ENCODE measurements at places on chromosomes 4 and X. TPM values are rescaled to one million over a fixed set of nuclear protein-coding genes. Genes with fewer than 3 reads are reported as not detected.
A peak's percentile ranks its signal among the peaks of the same experiment; 100 is the strongest.

The SLC10A4 gene
- not detected for total RNA-seq

The RIPPLY1 gene
- not detected for total RNA-seq

The FSTL5 gene
- not detected for total RNA-seq

The PRSS12 gene
- total RNA-seq = 8.2 TPM

The C4orf36 gene
- 0.06 TPM for total RNA-seq

The GUF1 gene
- total RNA-seq = 17.2 TPM

The SPANXB1 gene
- total RNA-seq = not detected

The TMPRSS11D gene
- not detected for total RNA-seq

The TXK gene
- 0.92 TPM for total RNA-seq

The LCORL gene
- 29.8 TPM for total RNA-seq

The LNX1 gene
- 15.0 TPM for total RNA-seq

The CACNA1F gene
- total RNA-seq = not detected

The EGFL6 gene
- total RNA-seq = not detected

The KDR gene
- 19.3 TPM for total RNA-seq

The ZMAT1 gene
- 0.06 TPM for total RNA-seq

The PCYT1B gene
- total RNA-seq = not detected

The MAGEB16 gene
- total RNA-seq = not detected

The STAG2 gene
- total RNA-seq = 45.8 TPM

DNA sequence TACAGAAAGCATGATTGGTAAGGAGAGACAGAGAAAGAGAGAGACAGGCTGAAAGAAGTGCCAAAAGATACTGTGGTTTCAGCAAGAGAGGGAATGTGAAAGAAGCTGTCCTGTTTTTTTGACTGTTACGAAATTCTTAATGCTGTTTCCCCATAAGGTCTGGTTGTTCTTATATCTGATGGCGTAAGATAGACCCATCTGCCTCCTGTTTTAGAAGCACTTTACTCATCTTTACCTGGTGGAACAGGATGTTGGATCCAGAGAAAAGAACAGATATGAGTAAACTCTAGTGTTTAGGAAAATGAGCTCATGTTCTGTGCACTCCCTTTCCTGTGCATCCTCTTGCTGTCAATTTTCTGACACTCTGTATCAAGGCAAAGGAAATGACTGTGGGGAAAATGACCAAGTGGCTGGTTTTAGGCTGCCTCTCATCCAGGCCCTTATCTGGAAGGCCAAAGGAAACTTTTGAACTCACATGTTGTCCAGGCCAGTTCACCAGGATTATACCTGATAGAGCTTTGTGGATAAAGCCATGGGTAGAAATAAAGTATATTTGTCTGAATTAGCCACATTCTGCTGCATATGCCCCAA, 311.7 kb upstream of the HTR2C start:
- DNase-seq = no peak

GRCh38 chrX:38948046-38948445, 146.8 kb downstream of the MID1IP1 start:
- DNase-seq = no peak

GRCh38 chr4:23943478-23943877, 53.6 kb upstream of the PPARGC1A start:
- no peak for DNase-seq

DNA sequence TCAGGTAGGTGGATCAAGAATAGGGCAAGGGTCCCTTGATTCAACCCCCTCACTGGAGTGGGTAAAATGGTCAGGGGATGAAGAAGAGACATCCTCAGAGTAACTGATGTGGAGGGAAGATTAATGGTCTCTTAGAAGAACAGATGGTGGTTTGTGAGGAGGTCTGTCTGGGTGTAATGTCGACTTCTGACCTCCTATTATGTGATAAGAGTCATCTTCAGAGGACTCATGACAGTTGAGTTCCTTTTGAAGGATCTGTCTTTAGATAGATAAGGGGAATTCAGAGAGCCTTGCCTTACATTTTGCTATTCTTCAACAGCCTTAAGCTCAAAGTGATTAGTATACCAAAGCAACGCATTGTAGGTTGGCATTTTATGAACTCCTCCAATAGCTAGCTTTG, 27.1 kb upstream of the MAGEA8 start:
- no peak for DNase-seq

GRCh38 chr4:13938299-13938698, 310.8 kb upstream of the BOD1L1 start:
- DNase-seq = no peak

DNA sequence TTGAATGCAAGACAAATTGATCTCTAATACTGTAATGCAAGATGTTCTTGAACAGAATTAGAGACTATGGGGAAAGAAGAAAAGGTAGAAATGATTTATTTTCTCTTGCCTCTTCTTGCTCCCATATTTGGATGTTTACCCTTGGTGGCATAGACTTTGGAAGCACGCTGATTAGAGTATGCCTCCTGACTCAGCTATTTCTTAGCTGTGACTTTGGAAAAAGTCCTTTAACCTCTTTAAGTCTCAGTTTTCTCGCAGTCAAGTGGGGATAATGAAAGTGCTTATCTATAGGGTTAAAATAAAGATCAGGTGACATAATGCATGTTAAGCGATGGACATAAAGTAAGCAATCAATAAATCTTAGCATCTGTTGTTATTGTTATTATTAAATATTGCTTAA, 545.5 kb downstream of the GLUD2 start:
- no peak for DNase-seq

GRCh38 chrX:82813671-82814078, 694.4 kb upstream of the POU3F4 start:
- DNase-seq = peak; percentile 96

DNA sequence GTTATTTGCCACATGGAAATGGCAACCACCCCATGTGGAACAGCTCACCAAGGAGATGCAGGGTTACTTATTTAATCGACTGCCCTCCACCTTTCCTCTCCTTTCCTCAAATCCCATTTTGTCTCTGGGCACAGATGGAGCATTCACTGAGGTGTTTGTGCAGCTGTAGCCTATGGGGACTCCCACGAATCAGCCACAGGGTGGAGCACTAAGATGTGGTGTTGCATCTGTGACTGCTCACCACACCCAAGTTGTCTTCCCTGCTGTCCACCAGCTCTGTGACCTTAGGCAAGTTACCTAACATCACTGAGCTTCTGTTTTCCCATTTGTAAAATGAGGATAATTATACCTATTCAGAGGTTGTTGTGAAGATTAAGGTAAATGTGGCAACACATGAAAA, 252.4 kb upstream of the CPEB2 start:
- DNase-seq = peak; percentile 52

- no peak for DNase-seq
Observed at GRCh38 chr4:118340109-118340508, 12.7 kb downstream of the PRSS12 start.

GRCh38 chr4:39154009-39154408, 28.3 kb upstream of the WDR19 start:
- DNase-seq = no peak

DNA sequence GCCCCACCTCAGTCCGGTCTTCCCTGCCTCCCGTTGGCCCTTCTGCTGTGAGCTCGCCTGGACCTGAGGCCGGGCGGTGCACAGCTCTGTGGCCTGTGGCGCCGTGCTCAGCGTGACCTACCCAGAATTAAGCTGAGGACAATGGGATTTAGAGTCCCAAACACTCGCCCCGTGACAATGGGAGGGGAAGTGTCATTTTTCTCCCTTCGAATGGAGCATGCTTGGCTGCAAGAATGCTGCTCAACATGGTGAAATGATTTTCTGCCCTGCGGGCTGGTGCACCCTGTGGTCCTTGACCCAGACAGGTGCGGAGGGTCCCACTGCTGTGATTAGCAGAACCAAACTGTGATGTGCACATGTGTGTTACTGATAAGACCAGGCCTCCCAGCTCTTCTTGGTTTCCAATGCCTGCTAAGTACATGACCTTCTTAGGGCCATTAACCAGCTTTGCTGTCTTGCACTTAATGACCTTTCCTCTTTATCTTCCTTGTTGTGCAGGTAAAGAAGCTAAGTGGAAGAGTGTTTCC, 772 bp downstream of the EOLA1 start:
- no peak for DNase-seq

GRCh38 chr4:177033632-177034031, 240.9 kb upstream of the VEGFC start:
- no peak for DNase-seq

GRCh38 chrX:154800478-154801210, 4.6 kb downstream of the MPP1 start:
- no peak for DNase-seq

DNA sequence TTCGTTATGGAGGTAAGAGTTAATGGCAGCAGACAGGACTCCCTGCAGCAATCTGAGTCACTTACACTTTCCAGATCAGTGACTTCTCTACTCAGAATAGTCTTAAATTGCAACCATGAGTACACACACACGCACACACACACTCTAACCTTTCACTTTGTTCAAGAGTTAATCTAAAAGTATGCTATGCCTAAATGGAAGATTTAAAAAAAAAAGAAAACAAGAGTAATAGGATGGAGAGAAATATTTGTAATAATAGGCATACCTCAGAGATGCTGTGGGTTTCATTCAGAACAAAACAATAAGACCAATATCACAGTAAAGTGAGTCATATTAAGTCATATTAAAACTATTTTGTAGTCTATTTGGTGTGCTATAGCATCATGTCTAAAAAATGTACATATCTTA, 969.1 kb upstream of the PCDH10 start:
- no peak for DNase-seq

- no peak for DNase-seq
Observed at GRCh38 chrX:22035236-22035635, 3.1 kb downstream of the PHEX start.

DNA sequence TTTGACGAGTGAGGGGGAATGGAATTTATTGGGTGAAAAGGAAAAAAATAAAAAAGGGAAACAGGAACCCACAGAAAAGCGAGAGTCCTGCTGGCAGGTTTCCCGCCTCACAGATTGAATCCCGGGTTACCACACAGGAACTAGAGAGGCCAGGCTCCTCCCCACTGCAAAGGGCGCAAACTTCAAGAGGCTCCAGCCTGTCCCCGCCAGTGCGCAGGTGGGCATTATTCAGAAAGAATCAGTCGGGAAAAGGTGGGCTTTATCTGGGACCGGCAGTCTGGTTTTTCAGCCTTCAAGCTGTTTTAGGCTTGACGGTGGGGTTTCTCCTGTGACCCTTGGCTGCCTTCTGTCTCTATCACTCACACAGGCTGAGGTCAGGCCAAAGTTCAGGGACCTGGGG, 1496.8 kb downstream of the RPA4 start:
- no peak for DNase-seq

- peak; percentile 95 for DNase-seq
Observed at GRCh38 chr4:122783301-122784215, 43.1 kb upstream of the FGF2 start.

- no peak for DNase-seq
Observed at GRCh38 chrX:23953908-23954269, 46.1 kb downstream of the CXorf58 start.

DNA sequence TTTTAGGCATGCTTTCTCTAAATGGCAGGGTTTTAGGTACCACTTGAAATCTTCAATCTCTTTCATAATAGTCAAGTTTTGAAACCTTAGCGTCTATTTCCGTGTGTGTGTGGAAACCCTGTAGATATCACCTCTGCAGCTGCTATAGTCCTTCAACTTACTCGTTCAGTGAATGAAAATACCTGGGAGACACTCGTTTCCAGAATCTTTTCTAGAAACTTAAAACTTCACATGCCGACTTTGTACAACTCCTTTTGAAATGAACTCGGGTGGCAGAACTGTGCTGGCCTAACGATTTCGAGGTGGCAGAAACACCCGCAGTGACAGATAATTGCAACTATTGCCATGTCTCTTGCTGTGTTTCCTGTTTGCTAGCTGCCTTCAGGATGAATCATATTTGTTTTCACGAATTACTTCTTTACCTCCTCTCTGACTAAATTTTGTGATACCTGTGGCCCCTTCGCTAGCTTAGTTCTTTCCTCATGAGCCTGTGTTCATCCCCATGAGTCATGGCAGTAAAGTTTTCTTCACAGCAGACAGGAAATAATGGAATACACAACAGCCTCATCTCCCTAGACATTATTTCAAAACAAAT, 104.7 kb upstream of the SMIM10 start:
- no peak for DNase-seq

- DNase-seq = no peak
Observed at GRCh38 chr4:86910820-86911684, 18.8 kb upstream of the C4orf36 start.

- no peak for DNase-seq
Observed at GRCh38 chrX:70485466-70485865, 40.8 kb downstream of the DLG3 start.

DNA sequence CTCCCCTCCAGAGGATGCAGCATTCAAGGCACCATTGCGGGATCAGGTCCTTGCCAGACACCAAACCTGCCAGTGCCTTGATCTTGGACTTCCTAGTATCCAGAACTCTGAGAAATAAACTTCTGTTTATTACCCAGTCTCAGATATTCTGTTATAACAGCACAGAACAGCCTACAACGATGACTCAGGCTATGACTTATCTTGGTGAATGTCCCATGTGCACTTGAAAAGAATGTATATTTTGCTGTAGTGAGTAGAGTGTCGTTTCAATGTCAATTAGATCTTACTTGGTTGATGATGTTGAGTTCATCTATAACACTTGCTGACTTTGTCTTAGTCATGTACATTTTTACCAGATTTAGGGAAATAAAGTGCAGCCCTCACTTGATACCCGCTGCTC, 34.5 kb upstream of the PGRMC1 start:
- DNase-seq = no peak

DNA sequence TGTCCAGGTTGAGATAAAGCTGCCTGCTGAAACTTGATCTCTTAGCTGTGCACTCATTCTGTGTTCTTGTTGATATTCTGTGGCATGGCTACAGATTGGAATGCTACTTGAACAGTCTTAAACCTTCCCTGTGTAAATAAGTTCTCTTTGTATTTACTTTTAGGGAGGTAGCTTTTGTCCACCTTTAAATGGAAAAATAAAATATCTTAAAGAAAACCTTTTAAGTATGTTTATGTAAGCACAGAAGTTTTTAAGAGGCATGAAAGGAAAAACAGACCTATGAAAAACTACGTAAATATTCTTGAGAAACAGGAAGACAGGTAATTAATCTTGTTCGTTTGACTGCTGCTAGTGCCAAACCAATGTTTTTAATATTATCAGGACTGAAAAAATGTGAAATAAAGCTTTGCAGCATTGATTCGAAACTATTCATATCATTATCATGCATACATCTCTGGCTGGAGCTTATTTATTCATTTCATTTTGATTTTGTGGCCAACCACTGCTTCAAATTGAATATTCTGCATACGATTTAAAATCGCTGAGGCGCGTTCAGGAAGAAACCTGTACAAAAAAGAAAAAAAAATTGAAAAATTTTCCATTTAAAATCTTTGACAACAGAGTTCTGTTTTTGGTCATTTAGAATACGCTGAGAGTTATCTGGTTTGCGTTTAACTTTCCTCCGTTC, 17.8 kb downstream of the HSD17B13 start:
- peak; percentile 5 for DNase-seq
